ENCODE measurements at places on chromosomes 6 and 20. TPM values are rescaled to one million over a fixed set of nuclear protein-coding genes. Genes with fewer than 3 reads are reported as not detected.
A peak's percentile ranks its signal among the peaks of the same experiment; 100 is the strongest.

Gene HRH3
- total RNA-seq, result not detected

Gene NNAT
- total RNA-seq, result not detected

Gene UBD
- not detected for total RNA-seq

Gene LYRM2
- total RNA-seq, result 16.3 TPM

Gene MRPS18B
- 15.5 TPM for total RNA-seq

Gene SLC22A16
- not detected for total RNA-seq

- DNase-seq, result no peak
- H3K27ac ChIP-seq, result no peak overlapping the region
- H3K4me3 ChIP-seq, result no peak overlapping the region
- H3K36me3 ChIP-seq, result no peaks in the 10 kb centered on the region
- H3K4me1 ChIP-seq, result no peaks in the 10 kb centered on the region
These were observed 12.5 kb upstream of the RNF217 start for GRCh38 chr6:124949706-124950105.

DNA sequence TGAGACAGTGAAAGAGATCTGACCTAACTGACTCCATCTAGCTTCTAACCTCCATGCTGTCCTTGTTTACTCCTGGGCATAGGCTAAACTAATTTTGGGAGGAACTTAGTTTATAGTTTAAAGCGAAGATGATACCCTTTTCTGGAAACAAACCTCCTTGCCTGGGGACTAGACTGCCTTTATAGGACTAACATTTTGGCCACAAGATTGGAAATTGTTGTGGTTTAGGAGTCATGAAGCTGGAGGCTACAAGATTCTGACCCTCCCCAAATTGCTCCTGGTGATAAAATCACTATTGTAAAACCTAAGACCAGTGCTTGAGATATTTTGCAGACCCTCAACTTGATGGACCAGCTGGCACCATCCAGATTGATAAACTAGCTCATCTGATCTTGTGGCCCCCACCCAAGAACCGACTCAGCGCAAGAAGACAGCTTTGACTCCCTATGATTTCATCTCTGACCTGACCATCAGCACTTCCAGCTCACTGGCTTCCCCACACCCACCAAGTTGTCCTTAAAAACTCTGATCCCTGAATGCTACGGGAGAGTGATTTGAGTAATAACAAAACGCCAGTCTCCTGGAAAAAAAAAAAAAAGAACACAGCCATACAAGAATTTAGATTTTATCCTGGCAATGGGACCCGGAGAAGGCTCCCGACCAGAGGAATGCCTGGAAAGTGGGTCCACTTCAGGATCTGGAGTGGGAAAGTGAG is 63.0 kb downstream of the ABHD12 start:
- no peaks in the 10 kb centered on the region for H3K27me3 ChIP-seq
- no peak overlapping the region for H3K27ac ChIP-seq
- H3K4me3 ChIP-seq, result no peak overlapping the region
- H3K4me1 ChIP-seq, result peaks cover 7% of the 10 kb centered on the region
- no peak for DNase-seq
- peaks cover 5% of the 10 kb centered on the region for H3K36me3 ChIP-seq

GRCh38 chr6:20709451-20709850 is 175.2 kb downstream of the CDKAL1 start:
- H3K36me3 ChIP-seq, result no peaks in the 10 kb centered on the region
- DNase-seq, result no peak
- no peaks in the 10 kb centered on the region for H3K27me3 ChIP-seq
- no peak overlapping the region for H3K27ac ChIP-seq

DNA sequence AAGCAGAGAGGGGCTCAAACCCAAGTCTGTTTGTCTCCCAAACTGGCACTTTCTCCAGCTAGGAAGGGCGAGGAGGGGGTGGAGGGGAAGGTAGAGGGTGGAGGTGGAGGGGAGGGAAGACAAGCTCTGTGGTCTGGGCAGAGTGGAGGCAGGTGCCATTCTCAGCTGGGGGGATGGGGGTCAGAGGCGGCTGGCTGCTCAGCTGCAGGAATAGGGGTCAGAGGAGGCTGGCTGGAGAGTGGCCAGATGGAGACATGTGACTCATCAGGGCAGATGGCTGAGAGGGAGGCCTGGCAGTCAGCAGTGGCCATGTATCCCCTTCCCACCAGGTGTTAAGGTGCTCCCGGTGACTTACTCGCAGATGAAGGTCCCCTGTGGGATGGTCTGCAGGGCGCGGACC is 3.5 kb upstream of the SLC44A4 start:
- peaks cover 68% of the 10 kb centered on the region for H3K36me3 ChIP-seq
- H3K27me3 ChIP-seq, result no peaks in the 10 kb centered on the region
- DNase-seq, result no peak
- H3K27ac ChIP-seq, result no peak overlapping the region
- H3K4me1 ChIP-seq, result no peaks in the 10 kb centered on the region

- no peak overlapping the region for H3K27ac ChIP-seq
- DNase-seq, result no peak
- H3K36me3 ChIP-seq, result no peaks in the 10 kb centered on the region
- no peaks in the 10 kb centered on the region for H3K27me3 ChIP-seq
- H3K4me3 ChIP-seq, result no peak overlapping the region
- no peaks in the 10 kb centered on the region for H3K4me1 ChIP-seq
These were observed 212.9 kb upstream of the TBX18 start for GRCh38 chr6:84977363-84977705.

GRCh38 chr6:39979461-39980328 is 45.4 kb upstream of the MOCS1 start:
- H3K4me1 ChIP-seq, result no peaks in the 10 kb centered on the region
- no peak for DNase-seq
- H3K27ac ChIP-seq, result no peak overlapping the region
- H3K4me3 ChIP-seq, result no peak overlapping the region

GRCh38 chr6:157412791-157413190 is 31.8 kb downstream of the ZDHHC14 start:
- no peaks in the 10 kb centered on the region for H3K36me3 ChIP-seq
- H3K27ac ChIP-seq, result no peak overlapping the region
- DNase-seq, result no peak

GRCh38 chr6:51118792-51119191 is 300.1 kb downstream of the TFAP2B start:
- no peaks in the 10 kb centered on the region for H3K27me3 ChIP-seq
- H3K27ac ChIP-seq, result no peak overlapping the region
- no peaks in the 10 kb centered on the region for H3K4me1 ChIP-seq
- H3K36me3 ChIP-seq, result no peaks in the 10 kb centered on the region
- DNase-seq, result no peak
- H3K4me3 ChIP-seq, result no peak overlapping the region

- DNase-seq, result no peak
- no peaks in the 10 kb centered on the region for H3K4me1 ChIP-seq
- peaks cover 9% of the 10 kb centered on the region for H3K27me3 ChIP-seq
- H3K27ac ChIP-seq, result no peak overlapping the region
These were observed 159.5 kb downstream of the SOD2 start for GRCh38 chr6:159533568-159533967.

DNA sequence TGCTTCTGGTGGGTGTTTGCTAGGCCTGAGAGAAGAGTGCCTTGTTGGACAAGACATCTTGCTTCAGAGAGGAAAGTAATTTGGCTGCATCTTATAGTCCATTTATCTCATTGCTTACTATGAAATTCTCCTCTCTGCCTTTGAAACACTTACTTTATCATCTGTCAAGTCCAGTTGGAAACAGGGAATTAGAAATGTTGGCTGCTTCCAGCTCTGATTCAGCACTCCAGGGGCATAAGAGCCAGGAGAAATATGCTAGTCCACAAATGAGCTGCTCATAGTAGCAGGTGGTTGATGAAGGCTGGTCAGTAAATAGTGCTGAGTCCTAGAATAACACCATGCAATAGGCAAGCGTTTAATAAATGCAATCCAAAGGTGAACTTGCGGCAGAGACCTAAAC is 227.1 kb downstream of the SLC35F1 start:
- no peak for DNase-seq
- no peaks in the 10 kb centered on the region for H3K27me3 ChIP-seq
- H3K36me3 ChIP-seq, result no peaks in the 10 kb centered on the region
- no peaks in the 10 kb centered on the region for H3K4me1 ChIP-seq
- no peak overlapping the region for H3K4me3 ChIP-seq

GRCh38 chr20:51574248-51575033 is 31.9 kb upstream of the NFATC2 start:
- H3K27me3 ChIP-seq, result peaks cover 3% of the 10 kb centered on the region
- H3K36me3 ChIP-seq, result no peaks in the 10 kb centered on the region
- H3K4me1 ChIP-seq, result no peaks in the 10 kb centered on the region

GRCh38 chr20:25341716-25342680 is 48.6 kb downstream of the ABHD12 start:
- peaks cover 3% of the 10 kb centered on the region for H3K36me3 ChIP-seq
- H3K4me1 ChIP-seq, result no peaks in the 10 kb centered on the region
- no peak for DNase-seq
- H3K27ac ChIP-seq, result no peak overlapping the region
- no peaks in the 10 kb centered on the region for H3K27me3 ChIP-seq

- H3K4me3 ChIP-seq, result no peak overlapping the region
- DNase-seq, result no peak
- no peak overlapping the region for H3K27ac ChIP-seq
- no peaks in the 10 kb centered on the region for H3K36me3 ChIP-seq
These were observed 1719.3 kb downstream of the HACE1 start for GRCh38 chr6:103140308-103141027.

DNA sequence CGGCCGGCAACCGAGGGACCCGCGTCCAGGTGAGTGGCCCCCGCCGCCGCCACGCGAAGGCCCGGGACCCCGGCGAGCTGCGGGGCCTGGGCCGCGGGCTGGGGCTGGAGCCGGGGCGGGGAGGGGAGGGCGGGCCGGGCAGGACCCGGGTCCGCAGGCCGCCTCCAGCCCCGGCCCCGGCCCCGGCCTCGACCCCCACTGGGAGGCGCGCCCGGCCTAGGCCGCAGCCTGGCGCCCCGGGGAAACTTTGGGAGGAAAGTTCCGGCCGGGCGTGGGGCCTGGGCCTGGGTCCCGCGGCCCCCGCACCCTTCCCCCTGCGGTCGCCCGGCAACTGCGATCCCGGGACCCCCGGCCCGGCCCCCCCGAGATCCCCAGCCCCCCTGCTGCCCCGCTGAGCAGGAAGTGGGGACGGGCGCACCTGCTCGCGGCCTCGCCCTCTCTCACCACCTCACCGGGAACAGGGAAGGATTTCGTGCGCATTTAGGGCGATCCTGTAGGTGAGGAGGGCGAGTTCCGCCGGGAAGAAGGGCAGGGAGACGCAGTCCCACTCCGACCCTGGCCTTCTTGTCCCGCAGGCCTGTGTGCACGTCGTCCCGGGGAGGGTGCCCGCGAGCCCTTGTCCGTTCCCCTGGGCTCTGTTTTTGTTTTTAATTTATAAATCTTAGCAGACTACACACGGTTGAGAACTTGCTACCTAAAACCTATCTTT is 402 bp downstream of the OSBPL2 start:
- H3K27ac ChIP-seq, result peak overlapping the region; percentile 7
- peaks cover 6% of the 10 kb centered on the region for H3K36me3 ChIP-seq

DNA sequence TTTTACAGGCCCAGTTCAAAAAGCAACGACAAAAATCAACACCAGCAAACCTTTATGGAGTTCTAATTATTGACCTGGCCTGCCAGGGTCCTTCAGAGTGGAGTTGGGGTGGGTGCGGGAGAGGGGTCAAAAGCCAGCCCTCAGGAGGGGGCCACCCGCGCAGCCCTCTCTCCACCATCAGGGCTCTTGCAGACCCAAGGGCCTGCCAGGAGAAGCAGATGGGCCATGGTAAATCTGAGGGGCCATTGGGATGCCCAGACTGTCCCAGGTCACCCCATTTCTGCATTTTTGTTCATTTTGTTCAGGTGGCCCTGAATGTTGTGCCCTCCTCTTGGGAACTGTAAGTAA is 88.4 kb downstream of the DHX35 start:
- peaks cover 2% of the 10 kb centered on the region for H3K27me3 ChIP-seq
- peaks cover 15% of the 10 kb centered on the region for H3K4me1 ChIP-seq
- no peak overlapping the region for H3K27ac ChIP-seq
- peak overlapping the region; percentile 79 for H3K4me3 ChIP-seq
- DNase-seq, result no peak

GRCh38 chr6:53250176-53251032 is 98.3 kb downstream of the ELOVL5 start:
- H3K27me3 ChIP-seq, result no peaks in the 10 kb centered on the region
- peaks cover 2% of the 10 kb centered on the region for H3K4me1 ChIP-seq
- no peaks in the 10 kb centered on the region for H3K36me3 ChIP-seq
- no peak for DNase-seq
- no peak overlapping the region for H3K27ac ChIP-seq

DNA sequence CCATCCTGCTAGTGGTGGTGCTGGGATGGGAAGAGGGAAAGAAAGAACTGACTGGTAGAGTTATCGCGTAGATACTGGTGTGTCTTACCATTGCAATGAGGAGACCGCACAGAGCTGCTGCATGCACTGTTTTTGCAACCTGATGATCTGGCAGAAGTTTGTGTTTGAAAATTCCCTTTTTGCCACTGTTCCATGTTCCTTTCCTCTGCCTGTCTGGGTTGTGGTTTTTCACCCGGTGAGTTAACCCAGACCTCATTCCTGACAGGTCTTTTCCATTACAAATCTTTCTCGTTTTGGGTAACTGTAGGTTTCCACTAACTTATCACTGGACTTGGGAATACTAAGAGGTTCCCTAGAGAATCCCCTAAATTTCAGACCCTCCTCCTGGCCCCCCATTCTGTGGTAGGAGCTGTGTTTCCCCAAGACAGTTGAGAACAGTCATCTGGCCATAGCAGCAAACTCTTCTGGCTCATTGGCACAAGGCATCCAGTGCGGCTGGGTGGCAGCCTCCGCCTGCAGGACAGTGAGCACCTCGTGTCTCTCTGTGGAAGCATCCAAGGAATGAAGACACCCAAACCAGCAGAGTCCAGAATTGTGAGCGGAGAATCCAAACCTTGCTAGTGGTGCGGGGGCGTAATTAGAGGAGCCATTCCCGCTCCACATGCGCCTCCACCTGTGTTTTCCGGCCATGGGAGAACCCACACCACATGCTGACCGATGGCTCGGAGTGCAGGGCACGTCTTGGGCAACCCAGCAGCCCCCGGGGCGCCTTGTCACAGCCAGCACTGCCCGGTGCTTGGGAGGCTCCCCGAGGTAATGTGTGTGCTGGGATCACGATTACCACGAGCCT is 32.8 kb downstream of the ERMARD start:
- DNase-seq, result no peak
- H3K4me3 ChIP-seq, result no peak overlapping the region
- no peak overlapping the region for H3K27ac ChIP-seq

- H3K27ac ChIP-seq, result no peak overlapping the region
- H3K4me3 ChIP-seq, result no peak overlapping the region
- DNase-seq, result peak; percentile 79
- no peaks in the 10 kb centered on the region for H3K36me3 ChIP-seq
- H3K27me3 ChIP-seq, result no peaks in the 10 kb centered on the region
These were observed 159.7 kb upstream of the RPS6KA2 start for GRCh38 chr6:166786704-166787293.

GRCh38 chr6:164151161-164152120 is 736.9 kb downstream of the QKI start:
- H3K4me1 ChIP-seq, result no peaks in the 10 kb centered on the region
- no peak overlapping the region for H3K4me3 ChIP-seq
- H3K27ac ChIP-seq, result no peak overlapping the region
- H3K36me3 ChIP-seq, result no peaks in the 10 kb centered on the region
- DNase-seq, result no peak

- H3K27ac ChIP-seq, result no peak overlapping the region
- no peaks in the 10 kb centered on the region for H3K36me3 ChIP-seq
- no peak for DNase-seq
- H3K27me3 ChIP-seq, result peaks cover 5% of the 10 kb centered on the region
- peaks cover 8% of the 10 kb centered on the region for H3K4me1 ChIP-seq
These were observed 245.9 kb downstream of the DLL1 start for GRCh38 chr6:170044836-170045562.

- H3K4me3 ChIP-seq, result peak overlapping the region; percentile 69
- H3K36me3 ChIP-seq, result no peaks in the 10 kb centered on the region
- H3K4me1 ChIP-seq, result peaks cover 41% of the 10 kb centered on the region
- H3K27ac ChIP-seq, result peak overlapping the region; percentile 4
- peak; percentile 46 for DNase-seq
- no peaks in the 10 kb centered on the region for H3K27me3 ChIP-seq
These were observed 25.3 kb downstream of the BFSP1 start for GRCh38 chr20:17505636-17506517.

GRCh38 chr20:4135385-4136077 is 120.2 kb upstream of the RNF24 start:
- H3K27me3 ChIP-seq, result peaks cover 2% of the 10 kb centered on the region
- H3K4me1 ChIP-seq, result no peaks in the 10 kb centered on the region
- DNase-seq, result no peak
- H3K4me3 ChIP-seq, result no peak overlapping the region

All from CD4-positive, alpha-beta T cell (primary cell).